Renal cortex interstitium (tissue), 15 donors: ENCODE measurements at places on chromosomes 2 and 18.

- DNase-seq: no peak
Measured at GRCh38 chr2:88010136-88010535, 6.2 kb downstream of the RNU2-63P start.

- DNase-seq: no peak
Measured at GRCh38 chr2:104109356-104109755, 744.6 kb upstream of the POU3F3 start.

DNA sequence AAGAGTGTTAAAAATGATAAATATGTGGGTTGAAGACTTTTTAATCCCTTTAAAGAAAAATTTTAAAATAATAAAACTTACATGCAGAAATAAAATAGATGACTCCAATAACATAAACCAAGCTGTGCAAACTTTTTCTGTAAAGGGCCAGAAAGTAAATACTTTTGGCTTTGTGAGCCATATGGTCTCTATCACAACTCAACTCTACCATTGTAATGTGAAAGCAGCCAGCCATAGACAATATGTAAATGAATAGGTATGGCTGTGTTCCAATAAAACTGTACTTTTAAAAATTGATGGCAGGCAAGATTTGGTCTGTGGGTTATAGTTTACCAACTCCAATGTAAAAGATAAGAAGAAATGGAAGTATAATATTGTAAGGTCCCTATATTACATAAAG, 45.2 kb downstream of the SNED1 start:
- no peak for DNase-seq

GRCh38 chr2:7598402-7598801, 681.2 kb downstream of the RNF144A start:
- DNase-seq: no peak

- no peak for DNase-seq
Measured at GRCh38 chr2:206408323-206409320, 34.7 kb upstream of the ADAM23 start.

GRCh38 chr2:200137271-200137670, 169.2 kb upstream of the SPATS2L start:
- DNase-seq: no peak

DNA sequence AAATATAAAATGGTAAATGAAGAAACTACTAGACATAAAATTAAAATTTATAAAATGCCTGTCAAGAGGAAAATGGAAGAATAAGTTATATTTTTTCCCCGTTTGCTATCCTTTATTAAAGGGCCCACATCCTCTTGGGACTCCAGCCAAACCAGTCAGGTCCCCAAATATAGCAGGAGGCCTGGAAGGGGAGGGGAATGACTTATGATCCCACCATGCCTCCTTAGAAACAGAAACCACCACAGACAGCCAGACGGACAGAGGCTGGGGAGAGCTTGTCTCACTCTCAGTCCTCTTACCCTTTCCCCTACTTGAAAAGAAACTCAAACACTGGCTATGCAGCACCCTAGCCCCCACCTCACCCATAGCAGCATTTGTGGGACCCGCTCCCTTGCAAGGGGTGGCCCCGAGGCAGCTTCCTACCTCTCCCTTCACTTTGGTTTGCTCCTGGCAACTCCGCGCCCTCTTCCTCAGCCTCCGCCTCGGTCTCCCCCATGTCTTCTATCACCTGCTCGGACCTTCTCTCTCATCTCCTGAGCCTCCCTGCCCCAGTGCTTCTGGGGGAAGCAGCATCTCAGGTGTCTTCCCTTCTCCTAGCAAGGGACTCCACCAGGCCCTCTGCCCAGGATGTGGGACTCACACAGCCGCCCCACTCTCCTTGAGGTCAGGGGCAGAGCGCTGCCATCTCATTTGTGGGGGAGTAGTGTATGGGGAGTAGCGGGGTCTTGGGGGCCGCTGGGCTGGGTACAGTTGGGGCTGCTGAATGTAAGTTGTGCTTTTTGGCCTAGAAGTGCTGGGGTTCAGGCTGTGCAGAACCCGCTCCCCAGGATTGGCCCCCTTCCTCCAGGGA, 37.4 kb upstream of the ANKRD62 start:
- no peak for DNase-seq

DNA sequence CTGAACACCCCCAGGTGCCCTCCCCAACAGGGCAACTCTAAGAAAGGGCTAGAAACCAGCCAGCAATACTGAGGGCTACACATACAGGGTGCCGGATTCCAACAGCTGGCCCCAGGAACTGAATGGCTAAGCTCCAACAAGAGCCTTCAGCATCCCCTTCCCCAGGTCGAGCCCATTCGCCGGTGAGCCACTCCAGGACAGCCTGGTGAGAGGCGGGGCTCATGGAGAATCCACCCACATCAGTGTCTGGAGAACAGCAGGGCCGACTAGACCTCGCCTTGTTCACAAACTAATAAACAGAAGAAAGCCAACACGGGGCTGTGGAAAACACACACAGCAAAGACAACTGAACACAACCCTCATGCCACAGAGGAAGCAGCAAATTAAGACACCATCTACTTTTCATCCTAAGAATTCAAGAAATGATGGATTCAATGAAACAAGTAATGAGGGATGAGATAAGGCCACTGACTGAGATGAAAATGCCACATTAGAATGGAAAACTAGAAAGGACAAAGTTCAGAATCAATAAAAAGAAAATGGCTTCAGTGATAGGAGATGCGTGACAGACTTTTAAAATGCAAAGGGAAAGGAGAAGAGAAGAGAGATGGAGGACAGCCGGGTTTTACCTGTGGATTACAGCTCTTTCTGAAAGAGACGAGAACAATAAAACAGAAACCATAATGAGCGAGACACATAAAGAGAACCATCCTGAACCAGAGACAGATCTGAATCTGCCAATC, 8.2 kb downstream of the PER2 start:
- no peak for DNase-seq

DNA sequence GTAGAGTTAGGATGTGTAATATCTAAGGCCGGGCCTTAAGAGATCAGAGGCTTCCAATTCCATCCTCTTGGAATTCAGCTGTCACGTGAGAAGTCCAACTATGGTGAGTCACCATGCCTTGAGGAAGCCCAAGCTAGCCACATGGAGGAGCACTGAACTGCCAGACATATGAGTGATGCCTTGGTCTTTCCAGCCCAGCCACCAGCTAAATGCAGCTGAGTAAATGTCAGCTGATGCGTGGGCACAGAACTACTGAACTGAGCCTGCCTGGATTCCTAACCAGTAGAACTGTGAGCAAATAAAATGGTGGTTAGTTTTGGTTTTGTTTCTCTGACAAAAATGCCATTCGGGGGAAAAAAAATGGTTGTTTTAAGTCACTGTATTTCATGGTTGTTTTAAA, 153.7 kb upstream of the SERTAD2 start:
- no peak for DNase-seq

GRCh38 chr2:68413466-68413865, 48.4 kb downstream of the PLEK start:
- DNase-seq: no peak

GRCh38 chr2:29562319-29562718, 359.1 kb downstream of the ALK start:
- DNase-seq: no peak

GRCh38 chr2:33340280-33340679, 136.2 kb upstream of the RASGRP3 start:
- DNase-seq: no peak

DNA sequence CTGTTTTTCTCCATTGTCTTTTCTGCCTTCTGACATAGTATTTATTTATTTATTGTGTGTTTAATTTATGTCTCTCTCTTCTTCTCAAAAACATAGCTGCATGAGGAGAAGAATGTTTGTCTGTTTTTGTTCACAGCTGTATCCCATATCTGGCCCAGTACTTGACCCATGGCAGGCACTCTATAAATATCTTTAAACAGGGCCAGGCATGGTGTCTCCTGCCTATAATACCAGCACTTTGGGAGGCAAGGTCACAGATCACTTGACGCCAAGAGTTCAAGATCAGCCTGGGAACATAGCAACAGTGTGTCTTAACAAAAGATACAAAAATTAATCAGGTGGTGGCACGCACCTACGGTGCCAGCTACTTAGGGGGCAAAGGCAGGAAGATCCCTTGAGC, 361.3 kb upstream of the KLHL29 start:
- no peak for DNase-seq

GRCh38 chr18:11091746-11092145, 57.6 kb downstream of the PIEZO2 start:
- DNase-seq: no peak

DNA sequence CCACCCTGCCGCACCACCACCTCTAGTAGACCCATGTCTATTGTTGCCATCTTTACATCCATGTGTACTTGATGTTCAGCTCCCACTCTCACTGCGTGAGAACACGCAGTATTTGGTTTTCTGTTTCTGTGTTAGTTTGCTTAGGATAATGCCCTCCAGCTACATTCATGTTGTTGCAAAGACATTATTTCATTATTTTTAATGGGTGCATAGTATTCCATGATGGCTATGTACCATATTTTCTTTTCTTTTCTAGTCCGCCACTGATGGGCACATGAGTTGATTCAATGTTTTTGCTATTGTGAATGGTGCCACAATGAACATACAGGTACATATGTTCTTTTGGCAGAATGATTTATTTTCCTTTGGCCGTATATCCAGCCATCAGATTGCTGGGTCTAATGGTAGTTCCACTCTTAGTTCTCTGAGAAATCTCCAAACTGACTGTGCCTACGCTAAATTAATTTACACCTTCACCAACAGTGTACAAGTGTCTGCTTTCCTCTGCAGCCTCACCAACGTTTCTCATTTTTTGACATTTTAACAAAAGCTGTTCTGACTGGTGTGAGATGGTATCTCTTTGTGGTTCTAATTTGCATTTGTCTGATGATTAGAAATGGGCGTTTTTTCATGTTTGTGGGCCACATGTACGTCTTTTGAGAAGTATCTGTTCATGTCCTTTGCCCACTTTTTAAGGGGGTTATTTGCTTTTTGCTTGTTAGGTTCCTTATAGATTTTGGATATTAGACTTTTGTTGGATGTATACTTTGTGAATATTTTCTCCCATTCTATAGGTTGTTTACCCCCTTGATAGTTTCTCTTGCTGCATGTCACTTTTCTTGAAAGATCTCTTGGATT, 10.5 kb upstream of the ZNF513 start:
- DNase-seq: no peak

GRCh38 chr2:28346587-28346986, 46.1 kb upstream of the FOSL2 start:
- DNase-seq: no peak

DNA sequence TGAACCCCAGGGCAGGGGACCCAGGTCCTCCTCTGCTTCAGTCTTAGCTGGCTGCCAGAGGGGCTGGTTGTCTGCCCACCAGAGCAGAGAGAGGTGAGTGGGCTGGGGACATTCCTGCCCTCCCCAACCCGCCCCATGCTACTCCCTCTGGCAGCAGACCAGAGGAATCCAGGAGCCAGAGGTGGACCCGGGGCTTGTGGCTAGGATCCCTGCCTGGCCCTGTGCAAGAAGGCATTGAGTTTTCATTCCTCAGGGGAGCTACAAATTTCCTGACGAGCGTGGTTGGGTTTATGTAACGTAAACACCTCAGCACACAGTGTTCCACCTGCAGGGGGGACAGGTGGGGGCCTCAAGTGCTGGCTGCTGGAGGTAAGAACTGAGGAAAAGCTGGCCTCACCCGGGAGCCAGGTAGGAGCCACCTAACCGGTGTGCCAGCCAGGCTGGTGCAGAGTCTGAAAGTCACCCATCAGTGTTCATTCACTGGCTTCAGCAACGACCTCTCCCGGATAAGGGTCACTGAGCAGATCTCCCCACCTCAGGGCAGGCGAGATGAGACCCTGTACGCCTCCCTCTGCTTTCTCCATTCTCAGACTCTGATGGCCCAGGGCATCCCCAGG, 246.8 kb downstream of the DYSF start:
- DNase-seq: no peak

DNA sequence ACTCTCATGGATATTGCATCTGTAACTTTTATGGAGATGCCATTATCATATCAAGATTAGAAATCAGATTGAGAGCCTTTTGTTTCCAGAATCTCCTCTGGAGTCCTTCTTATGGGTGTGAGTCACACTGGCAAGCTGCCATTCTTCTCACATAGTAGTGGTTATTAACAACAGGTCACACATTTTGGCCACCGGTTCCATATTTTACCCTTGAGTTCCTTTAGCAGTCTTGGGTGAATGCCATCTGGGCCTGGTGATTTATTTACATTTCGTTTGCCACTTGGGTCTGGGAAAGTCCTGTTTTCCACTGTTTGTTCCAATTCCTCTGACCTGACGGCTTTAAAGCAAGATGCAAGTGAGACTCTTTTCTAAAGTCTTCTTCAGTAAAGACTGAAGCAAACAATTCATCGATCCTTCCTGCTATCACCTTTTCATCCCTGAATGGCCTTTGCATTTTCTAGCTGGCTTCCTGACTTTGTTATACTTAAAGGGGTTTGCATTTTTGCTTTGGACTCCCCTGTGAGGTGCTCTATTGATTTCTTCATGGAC, 80.5 kb upstream of the CAVIN2 start:
- peak; percentile 42 for DNase-seq

- DNase-seq: no peak
Measured at GRCh38 chr2:128369602-128370467, 51.2 kb upstream of the HS6ST1 start.

DNA sequence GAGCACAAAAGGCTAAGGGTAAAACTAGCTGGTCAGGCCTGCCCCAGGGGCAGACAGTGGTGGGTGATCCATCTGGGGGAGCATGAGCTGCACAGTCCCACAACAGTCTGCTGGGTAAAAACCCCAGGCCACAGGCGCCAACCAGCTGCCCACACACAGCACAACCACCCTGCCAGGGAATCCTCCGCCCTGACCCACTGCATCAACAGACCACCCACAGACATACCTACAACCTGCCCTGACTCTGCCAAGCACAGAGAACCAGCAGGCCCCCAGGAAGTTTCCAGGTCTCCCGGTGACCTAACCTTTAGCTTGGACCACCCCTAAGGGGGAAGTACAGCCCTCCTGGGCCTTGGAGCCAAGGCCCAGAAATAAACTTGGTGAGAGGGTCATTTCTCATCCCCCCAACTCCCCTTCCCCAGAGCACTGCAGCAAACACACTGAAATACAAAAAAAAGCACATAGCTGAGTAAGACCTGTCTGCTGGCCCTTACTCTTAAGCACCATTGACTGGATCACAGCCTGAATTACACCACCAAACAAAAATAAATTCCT, 118.3 kb upstream of the CAB39 start:
- DNase-seq: no peak

- no peak for DNase-seq
Measured at GRCh38 chr2:129778584-129778877, 200.9 kb upstream of the RAB6C start.

DNA sequence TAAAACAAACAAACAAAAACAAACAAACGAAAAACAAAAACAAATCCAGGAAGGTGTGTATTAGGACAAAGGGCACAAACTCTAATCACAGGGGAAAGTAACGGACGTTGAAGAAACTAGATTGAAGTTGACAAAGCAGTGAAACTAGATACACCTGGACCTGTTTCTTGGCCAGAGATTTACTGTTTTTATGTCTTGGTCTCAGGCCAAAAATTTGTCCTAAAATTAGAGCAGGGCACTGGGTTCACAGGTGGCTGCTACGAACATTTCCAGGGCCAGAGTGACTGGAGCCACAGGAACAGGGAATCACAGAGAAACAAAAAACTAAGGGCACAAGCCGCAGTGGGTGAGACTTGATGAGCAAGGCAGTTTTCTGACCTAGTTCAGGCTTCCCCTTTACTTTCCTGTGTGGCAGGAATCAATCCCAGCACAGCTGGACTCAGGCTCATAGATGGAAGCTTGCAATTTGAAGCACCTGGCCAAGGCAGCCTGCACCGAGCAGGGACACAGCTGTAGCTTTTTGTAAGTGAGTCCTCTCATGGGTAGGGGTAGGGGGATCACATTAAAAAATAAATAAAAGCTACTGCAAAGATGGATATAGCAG, 329.4 kb downstream of the DLGAP1 start:
- DNase-seq: no peak
